ENCODE measurements at places on chromosomes 2 and 18. TPM values are rescaled to one million over a fixed set of nuclear protein-coding genes. Genes with fewer than 3 reads are reported as not detected.

GRCh38 chr2:48750128-48750739, 5.3 kb downstream of the LHCGR start:
- no peaks in the 10 kb centered on the region for H3K36me3 ChIP-seq
- no peaks in the 10 kb centered on the region for H3K4me1 ChIP-seq

DNA sequence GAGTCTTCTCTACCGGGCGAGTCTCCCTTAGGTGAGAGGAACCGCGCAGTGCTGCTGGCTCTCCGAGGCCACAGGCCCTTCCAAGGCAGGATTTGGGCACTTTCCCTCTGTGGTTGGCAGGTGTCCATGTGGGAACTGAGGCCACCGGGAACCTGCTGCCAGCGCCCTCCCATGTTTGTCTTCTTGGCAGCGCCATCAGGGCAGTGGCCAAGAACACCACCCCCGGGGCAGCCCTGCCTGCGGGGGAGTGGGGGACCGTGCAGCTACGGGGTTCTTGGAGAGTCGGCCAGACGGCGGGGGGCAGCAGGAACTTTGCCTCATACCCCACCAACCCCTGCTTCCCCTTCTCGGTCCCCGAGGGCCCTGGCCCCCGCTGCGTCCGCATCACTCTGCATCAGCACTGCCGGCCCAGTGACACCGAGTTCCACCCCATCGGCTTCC, 10.0 kb downstream of the CAPN10 start:
- DNase-seq, result no peak
- peaks cover 6% of the 10 kb centered on the region for H3K36me3 ChIP-seq
- H3K4me3 ChIP-seq, result no peak overlapping the region
- H3K27me3 ChIP-seq, result no peaks in the 10 kb centered on the region
- no peak overlapping the region for H3K27ac ChIP-seq

GRCh38 chr18:32468147-32468845, 2.4 kb downstream of the GAREM1 start:
- no peaks in the 10 kb centered on the region for H3K4me1 ChIP-seq
- DNase-seq, result no peak
- peak overlapping the region; percentile 51 for H3K27ac ChIP-seq
- no peaks in the 10 kb centered on the region for H3K36me3 ChIP-seq

GRCh38 chr18:59873641-59874040, 26.2 kb upstream of the PMAIP1 start:
- DNase-seq, result no peak
- H3K4me3 ChIP-seq, result no peak overlapping the region
- no peaks in the 10 kb centered on the region for H3K36me3 ChIP-seq
- no peaks in the 10 kb centered on the region for H3K27me3 ChIP-seq

DNA sequence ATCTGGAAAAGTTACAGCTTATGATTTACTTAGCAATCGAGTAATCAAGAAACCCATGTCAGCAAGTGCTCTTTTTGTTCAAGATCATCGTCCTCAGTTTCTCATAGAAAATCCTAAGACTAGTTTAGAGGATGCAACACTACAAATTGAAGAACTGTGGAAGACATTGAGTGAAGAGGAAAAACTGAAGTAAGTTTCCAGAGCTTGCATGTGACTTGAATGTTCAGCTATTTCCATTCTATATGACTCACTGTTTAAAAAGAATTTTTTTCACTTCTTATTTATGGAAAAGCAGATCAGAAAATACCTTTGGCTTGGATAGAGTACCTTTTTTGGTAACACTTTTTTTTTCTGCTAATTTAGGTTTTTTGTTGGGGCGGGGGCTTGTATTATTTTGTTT, 70.7 kb downstream of the PMS1 start:
- no peak overlapping the region for H3K4me3 ChIP-seq
- no peaks in the 10 kb centered on the region for H3K36me3 ChIP-seq
- no peak for DNase-seq

DNA sequence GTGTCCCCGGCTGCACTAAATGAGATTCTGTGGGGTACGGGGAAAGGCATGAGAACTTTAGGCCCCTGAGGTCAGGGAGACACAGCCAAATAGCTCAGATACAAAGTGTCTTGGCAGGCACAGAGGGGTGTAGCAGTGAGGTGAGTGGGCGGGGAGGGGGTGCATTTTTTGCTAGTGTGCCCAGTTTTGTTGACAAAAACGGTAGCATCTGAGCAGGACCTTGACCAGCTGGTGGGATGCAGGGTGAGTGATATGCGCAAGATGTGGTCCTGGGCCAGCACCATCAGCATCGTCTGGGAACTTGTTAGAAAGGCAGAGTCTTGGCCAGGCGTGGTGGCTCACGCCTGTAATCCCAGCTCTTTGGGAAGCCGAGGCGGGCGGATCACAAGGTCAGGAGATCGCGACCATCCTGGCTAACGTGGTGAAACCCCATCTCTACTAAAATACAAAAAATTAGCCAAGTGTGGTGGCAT, 127.3 kb upstream of the LGALSL start:
- no peaks in the 10 kb centered on the region for H3K27me3 ChIP-seq
- H3K4me3 ChIP-seq, result no peak overlapping the region
- no peak overlapping the region for H3K27ac ChIP-seq
- H3K4me1 ChIP-seq, result peaks cover 3% of the 10 kb centered on the region
- DNase-seq, result no peak
- H3K36me3 ChIP-seq, result no peaks in the 10 kb centered on the region

GRCh38 chr2:204260162-204260877, 285.0 kb upstream of the PARD3B start:
- peak; percentile 63 for DNase-seq
- no peak overlapping the region for H3K27ac ChIP-seq
- H3K27me3 ChIP-seq, result no peaks in the 10 kb centered on the region
- H3K4me3 ChIP-seq, result no peak overlapping the region

- peak overlapping the region; percentile 99 for H3K27ac ChIP-seq
- no peak for DNase-seq
- H3K4me1 ChIP-seq, result peaks cover 16% of the 10 kb centered on the region
- no peaks in the 10 kb centered on the region for H3K27me3 ChIP-seq
- H3K36me3 ChIP-seq, result no peaks in the 10 kb centered on the region
Observed at GRCh38 chr2:68250652-68251186, 1.6 kb downstream of the PPP3R1 start.

DNA sequence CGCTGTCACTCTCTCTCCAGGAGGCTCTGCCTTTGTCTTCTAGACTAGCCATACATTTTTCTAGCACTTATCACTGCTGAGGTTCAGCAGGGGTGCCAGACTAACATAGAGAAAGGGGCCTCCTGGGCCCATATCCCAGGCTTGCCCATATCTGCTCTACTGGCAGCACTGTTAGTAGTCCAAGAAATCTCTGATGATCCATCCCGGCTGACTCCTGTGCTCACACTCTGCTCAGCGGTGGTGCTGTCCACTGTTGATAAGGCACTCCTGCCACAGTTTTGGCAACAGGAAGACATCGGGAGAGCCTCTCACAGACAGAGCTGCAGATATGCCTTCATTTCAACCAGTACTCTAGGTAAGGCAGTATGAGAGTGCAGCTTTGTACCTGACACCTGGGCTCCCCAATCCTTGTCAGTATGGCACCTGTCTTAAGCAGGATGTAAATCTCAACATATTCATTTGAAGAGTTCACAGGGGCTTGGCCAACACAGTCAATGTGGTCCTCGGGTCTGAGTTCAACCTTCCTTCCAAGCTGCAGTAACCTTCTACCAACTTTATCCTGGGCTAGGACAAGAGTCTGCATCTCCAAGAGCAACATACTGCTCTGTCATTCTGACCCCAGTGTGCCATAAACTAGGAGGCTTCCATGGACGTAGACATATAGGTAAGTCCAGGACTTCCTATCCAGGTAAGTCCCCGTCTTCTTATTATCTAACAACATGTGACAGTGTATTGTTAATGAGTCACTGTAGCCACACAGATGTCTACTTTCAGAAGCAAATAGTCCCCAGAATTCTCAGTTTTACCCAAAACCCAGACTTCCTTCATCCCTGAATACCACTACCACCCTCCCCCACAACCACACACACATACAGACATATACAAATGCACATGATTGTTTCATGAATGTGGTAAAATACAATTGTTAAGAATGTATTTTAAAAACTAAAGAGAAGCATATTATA, 16.2 kb downstream of the KLF7 start:
- H3K27ac ChIP-seq, result no peak overlapping the region
- no peaks in the 10 kb centered on the region for H3K36me3 ChIP-seq
- no peak for DNase-seq
- no peaks in the 10 kb centered on the region for H3K4me1 ChIP-seq

- no peaks in the 10 kb centered on the region for H3K36me3 ChIP-seq
- no peaks in the 10 kb centered on the region for H3K4me1 ChIP-seq
- no peaks in the 10 kb centered on the region for H3K27me3 ChIP-seq
- DNase-seq, result no peak
Observed at GRCh38 chr2:42618972-42619371, 50.5 kb downstream of the MTA3 start.

- no peak overlapping the region for H3K4me3 ChIP-seq
- H3K36me3 ChIP-seq, result no peaks in the 10 kb centered on the region
- DNase-seq, result no peak
- H3K4me1 ChIP-seq, result no peaks in the 10 kb centered on the region
Observed at GRCh38 chr2:1698188-1698945, 45.9 kb downstream of the PXDN start.

POTEC gene
- total RNA-seq, result not detected

SLC38A11 gene
- 1.5 TPM for total RNA-seq

EPB41L3 gene
- 43.3 TPM for total RNA-seq

ATOH8 gene
- total RNA-seq, result 2.5 TPM

DSG4 gene
- total RNA-seq, result 0.27 TPM

APLF gene
- total RNA-seq, result 2.6 TPM

PLCL1 gene
- total RNA-seq, result 0.30 TPM

ALK gene
- 0.19 TPM for total RNA-seq

CMPK2 gene
- 3.6 TPM for total RNA-seq

PER2 gene
- 22.1 TPM for total RNA-seq

RAD51AP2 gene
- total RNA-seq, result 0.11 TPM

Measured in colonic mucosa (tissue), 4 donors.